ENCODE measurements at places on chromosomes 2 and 18. TPM values are rescaled to one million over a fixed set of nuclear protein-coding genes. Genes with fewer than 3 reads are reported as not detected.

DNA sequence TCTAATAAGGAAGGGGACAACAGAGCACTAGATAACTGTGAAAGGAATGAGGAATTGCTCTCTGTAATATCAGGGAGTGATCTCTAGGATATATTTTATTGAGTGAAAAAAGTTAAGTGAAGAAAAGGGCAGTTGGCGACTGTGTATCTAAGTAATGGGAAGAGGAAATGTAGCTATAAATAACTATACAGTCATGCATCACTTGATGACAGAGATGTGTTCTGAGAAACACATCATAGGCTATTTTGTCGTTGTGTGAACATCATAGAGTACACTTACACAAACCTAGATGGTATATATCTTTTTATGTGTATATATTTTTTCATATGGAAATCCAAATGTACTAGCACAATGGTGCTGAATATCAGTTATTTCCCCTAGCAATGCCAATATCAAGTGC lies 329.3 kb downstream of the TXNL1 start:
- no peaks in the 10 kb centered on the region for H3K36me3 ChIP-seq
- no peak overlapping the region for H3K4me3 ChIP-seq
- DNase-seq, result no peak
- no peaks in the 10 kb centered on the region for H3K4me1 ChIP-seq
- no peaks in the 10 kb centered on the region for H3K27me3 ChIP-seq

- no peak overlapping the region for H3K4me3 ChIP-seq
- peak; percentile 90 for DNase-seq
- H3K27ac ChIP-seq, result no peak overlapping the region
- H3K27me3 ChIP-seq, result no peaks in the 10 kb centered on the region
- H3K4me1 ChIP-seq, result peaks cover 7% of the 10 kb centered on the region
These were observed 42.5 kb downstream of the COPS8 start for GRCh38 chr2:237128026-237128703.

DNA sequence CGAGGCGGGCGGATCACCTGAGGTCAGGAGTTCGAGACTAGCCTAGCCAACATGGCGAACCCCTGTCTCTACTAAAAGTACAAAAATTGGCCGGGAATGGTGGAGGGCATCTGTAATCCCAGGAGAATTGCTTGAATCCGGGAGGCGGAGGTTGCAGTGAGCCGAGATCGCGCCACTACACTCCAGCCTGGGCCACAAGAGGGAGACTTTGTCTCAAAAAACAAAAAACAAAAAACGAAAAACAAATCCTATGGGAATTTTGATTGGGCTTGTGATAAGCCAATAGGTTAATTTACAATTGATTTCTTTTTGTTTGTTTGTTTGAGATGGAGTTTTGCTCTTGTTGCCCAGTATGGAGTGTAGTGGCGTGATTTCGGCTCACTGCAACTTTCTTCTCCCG lies 24.2 kb upstream of the TOGARAM2 start:
- no peaks in the 10 kb centered on the region for H3K27me3 ChIP-seq
- no peak overlapping the region for H3K4me3 ChIP-seq
- peak; percentile 71 for DNase-seq
- H3K27ac ChIP-seq, result no peak overlapping the region
- H3K4me1 ChIP-seq, result no peaks in the 10 kb centered on the region

DNA sequence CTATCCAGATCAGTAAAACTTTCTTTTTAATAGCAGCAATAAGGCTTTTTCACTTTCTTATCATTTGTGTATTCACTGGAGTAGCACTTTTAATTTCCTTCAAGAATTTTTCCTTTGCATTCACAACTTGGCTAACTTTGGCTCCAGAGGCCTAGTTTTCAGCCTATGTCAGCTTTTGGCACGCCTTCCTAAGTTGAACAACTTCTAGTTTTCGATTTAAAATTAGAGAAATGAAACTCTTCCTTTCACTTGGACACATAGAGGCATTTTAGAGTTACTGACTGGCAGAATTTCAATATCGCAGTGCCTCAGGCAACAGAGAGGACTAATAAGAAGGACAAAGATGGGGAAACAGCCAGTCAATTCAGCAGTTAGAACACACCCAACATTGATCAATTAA lies 577.4 kb downstream of the DSC3 start:
- H3K4me1 ChIP-seq, result no peaks in the 10 kb centered on the region
- DNase-seq, result no peak
- H3K27ac ChIP-seq, result no peak overlapping the region
- no peak overlapping the region for H3K4me3 ChIP-seq
- H3K36me3 ChIP-seq, result no peaks in the 10 kb centered on the region

DNA sequence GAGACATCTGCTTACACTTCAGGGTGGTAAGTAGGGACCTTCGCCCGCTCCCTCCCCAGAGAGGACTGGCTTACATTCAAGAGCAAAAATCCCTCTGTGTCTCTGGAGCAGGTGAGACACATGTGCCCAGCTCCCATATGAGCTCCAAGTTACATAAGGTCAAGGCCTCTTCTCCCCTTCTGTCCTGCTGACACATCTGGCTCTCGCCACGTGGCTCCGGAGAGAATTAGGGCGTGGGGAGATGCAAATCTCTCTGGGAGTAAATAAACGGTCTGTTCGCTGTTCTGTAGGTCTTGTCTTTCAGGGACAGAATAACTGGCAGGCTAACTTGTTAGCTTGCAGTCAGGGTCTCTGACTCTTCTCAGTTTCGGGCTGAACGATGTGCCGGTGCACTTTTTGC lies 16.2 kb downstream of the MRO start:
- no peak overlapping the region for H3K27ac ChIP-seq
- no peaks in the 10 kb centered on the region for H3K27me3 ChIP-seq
- no peak for DNase-seq
- no peaks in the 10 kb centered on the region for H3K4me1 ChIP-seq
- no peak overlapping the region for H3K4me3 ChIP-seq

The ACTG2 gene
- 2.3 TPM for total RNA-seq
